Suppressor macrophage (primary cell): ENCODE measurements at places on chromosomes 4 and X.

DNA sequence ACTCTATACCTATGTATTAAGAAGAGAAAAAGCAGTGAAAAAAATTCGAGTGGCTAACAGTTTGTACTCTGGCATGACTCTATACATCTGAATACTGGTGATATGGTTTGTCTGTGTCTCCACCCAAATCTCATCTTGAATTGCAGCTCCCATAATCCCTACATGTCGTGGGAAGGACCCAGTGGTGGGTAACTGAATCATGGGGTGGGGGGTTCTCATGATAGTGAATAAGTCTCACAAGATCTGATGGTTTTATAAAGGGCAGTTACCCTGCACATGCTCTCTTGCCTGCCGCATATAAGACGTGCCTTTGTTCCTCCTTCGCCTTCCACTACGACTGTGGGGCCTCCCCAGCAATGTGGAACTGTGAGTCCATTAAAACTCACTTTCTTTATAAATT lies 70.4 kb downstream of the LRBA start:
- peak; percentile 41 for DNase-seq

DNA sequence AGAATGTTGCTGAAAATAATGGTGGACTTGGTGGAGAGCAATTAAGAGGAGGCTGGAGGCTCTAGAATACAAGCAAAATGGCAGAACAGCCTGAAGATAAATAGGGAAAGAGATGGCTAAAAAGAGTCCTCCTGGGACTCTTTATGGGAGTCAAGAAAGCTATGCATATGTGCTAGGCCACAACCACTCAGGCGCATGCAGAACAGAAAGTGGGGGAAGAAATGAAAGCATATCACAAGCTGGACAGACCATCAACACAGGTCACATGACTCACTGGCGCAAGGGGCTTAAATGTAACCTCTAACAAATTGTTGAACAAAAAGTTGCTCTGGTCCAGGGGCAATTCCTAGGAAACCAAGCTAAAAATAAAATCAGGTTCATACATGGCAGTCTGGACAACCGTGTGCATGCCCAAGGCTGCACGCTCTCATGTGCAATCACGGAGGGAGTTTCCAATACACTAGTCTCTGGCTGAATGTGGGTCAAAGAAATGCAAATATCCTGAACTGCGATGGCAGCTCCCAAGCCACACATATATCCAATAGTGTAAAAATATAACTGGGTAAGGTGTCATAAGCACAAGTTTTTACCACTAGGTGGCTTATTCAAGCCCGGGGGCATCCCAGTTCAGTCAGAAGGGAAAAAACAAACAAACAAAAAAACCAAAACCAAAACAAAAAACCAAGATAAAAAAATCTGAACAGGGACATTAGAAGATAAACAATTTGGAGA lies 45.4 kb downstream of the ZNF711 start:
- no peak for DNase-seq

DNA sequence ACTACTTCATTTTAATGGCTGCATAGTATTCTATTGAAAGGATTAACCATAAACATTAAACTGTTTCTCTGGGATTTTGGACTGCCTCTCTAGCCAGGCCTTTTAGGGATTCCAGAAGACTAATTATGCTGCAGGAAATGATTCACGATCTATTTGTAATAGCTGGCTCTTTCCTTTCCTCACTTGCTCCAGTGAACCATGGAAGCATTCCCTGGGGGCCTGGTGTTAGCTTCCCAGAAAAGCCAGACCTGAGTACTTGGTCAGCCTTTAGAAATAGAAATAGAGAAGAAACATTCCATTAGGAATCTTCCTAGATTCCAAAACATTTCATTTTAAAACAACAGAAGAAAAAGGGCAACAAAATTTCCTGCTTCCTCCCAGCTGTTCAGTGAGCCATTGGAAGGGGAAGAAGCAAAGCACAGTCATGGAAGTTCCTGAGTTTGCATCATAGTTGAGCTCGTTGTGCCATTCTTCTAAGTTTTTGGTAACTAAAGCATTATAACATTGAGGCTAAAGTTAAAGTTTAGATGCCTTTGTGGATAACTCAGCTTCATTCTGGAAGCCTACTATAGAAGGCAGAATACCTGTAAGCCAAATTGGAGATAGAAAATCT lies 83.5 kb downstream of the NPNT start:
- no peak for DNase-seq

- DNase-seq, result no peak
Measured at GRCh38 chrX:41589634-41590270, 99.0 kb upstream of the GPR34 start.

- no peak for DNase-seq
Measured at GRCh38 chrX:132877954-132878536, 80.4 kb downstream of the HS6ST2 start.

- DNase-seq, result no peak
Measured at GRCh38 chrX:30065226-30065625, 150.1 kb upstream of the MAGEB2 start.

GRCh38 chrX:27767387-27767786 lies 40.4 kb upstream of the MAGEB10 start:
- no peak for DNase-seq

GRCh38 chrX:39613482-39613995 lies 484.2 kb downstream of the BCOR start:
- peak; percentile 17 for DNase-seq

DNA sequence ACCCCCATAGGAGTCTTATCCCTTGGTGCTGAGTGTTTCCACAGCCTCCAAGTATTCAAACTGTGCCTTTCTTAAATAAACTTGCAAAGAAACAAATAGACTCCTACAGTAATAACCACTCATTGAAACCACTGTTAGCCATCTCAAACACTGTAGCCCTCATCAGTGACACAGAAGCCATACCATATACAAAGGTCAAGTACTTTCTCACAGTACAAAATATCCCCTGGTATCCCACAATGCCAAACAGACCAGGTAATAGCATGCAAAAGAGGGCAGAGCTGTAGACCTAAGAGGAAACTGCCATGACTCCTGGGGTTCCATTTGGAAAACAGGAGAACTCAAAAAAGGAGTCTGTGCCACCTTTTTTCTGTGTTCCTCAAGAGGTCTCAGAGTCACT lies 173.8 kb upstream of the PPP1R2C start:
- no peak for DNase-seq

DNA sequence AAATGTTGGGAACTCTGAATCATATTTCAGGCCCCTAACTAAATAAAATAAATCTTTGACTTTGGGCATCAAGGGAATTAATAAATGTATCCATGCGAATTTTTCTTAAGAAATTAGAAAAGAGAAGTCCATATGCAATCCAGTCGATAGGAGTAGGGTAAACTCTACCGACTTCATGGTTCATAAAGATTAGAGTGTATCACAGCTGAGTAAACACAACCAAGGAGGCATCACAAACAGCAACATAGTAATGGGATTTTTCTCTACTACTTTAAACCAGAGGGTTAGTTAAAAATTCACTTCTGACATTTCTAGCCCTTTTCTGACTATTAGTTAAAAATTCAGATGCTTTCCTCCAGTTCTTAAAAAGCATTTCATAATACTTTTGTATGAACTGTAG lies 19.9 kb downstream of the SEPTIN11 start:
- DNase-seq, result no peak

GRCh38 chr4:24968992-24969391 lies 56.1 kb upstream of the CCDC149 start:
- no peak for DNase-seq

GRCh38 chrX:70038951-70039350 lies 10.8 kb downstream of the AWAT2 start:
- no peak for DNase-seq

DNA sequence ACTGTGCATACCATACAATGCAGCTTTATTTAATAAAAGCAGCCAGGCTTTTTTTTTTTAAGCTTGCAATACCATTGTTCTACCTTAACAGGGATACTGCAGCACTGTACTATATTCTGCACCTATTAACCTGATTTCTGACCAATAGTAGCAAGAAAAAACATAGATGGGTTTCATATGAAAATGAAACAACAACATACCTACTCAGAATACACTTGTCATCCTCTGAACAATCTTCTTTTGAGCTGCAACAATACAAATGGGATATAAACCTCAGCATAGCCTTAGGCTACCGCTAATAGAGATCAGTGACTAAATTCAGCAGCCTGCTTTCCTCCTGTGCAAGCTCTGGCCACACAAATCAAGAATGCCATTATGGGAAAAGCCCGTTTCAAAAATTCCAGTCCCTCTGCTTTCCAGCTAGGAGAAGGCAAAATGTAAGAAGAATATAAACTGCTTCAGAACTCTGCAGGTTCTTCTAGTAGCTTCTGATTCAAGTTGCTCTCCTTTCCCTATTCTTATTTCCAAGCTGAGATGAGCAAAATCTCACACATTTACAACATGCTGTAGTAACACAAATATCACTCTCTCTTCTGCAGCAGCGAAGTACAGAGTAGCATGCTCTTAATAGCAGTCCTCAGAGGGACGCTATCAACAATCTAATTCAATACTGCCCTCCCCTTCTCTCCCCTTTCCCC lies 143.4 kb downstream of the KLHL13 start:
- DNase-seq, result no peak

GRCh38 chr4:169136330-169136729 lies 126.3 kb upstream of the CBR4 start:
- no peak for DNase-seq

DNA sequence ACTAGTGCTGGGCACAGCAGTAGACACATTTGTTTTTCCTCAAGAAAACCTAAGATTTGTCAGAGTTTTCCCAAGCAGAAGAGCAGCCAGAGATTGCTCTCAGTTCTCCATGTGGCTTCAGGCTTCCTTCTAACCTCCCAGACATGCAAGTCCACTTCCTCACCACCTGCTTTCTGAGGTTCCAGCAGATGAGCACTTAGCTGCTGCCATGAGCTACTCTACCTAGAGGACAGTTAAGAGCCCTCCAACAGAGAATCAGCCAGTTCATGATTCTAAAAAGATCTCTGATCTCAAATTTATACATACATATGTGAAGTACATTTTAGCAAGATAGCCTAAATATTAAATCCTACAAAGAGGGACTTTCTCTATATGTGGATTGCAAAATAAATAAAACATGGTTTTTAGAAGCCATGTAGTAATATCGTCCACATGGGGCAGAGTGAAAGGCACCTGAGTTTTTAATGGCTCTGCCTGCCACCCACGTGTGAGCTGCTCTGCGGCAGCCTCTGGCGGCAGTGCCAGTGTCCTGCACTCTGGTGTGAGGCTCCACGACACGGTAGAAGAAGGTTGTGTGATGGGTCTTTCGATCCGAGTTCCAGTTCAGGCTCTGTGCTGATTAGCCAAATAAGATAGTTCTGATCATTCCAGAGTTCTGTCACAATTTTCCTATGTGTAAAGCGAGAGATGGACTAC lies 10.3 kb downstream of the CYP4V2 start:
- peak; percentile 60 for DNase-seq

GRCh38 chr4:10656988-10657387 lies 27.6 kb downstream of the CLNK start:
- no peak for DNase-seq

GRCh38 chr4:3047464-3048286 lies 26.7 kb downstream of the HTT-AS start:
- DNase-seq, result peak; percentile 72

DNA sequence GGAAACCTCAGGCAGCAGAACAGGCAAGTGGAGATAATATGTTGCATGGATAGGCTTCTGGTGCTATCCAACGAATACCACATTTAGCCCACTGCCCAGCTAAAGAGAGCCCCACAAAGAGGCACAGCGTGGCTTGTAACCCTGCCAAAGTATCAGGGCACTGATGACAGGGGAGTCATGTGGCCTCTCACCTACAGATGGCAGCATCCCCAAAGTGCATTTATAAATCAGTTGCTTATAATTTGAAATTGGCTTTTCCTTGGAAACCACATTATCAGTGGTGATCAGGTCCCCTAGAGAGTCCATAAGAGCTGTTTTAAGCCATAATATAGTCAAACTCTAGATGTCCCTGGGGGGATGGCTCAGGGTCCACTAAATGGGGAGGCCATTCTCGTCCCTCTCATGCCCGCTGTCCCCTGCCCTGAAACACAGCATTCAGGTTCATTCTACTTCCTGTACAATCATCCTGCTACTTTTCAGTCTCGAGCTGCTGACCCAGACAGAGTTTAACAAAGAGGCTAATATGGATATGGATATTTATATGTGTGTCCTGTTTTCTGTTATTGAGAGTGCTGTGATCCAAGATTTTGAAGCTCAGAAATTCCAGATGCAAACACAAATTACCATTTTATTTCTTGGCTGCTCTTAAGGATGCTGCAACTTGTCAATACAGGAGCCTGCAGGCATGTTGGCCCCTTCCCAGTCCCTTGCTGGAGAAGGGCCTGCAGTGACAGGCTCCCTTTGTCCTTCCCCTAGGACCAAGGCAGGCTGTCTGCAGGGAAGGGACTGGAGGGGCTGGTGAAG lies 28.5 kb downstream of the SRPX start:
- DNase-seq, result peak; percentile 9

DNA sequence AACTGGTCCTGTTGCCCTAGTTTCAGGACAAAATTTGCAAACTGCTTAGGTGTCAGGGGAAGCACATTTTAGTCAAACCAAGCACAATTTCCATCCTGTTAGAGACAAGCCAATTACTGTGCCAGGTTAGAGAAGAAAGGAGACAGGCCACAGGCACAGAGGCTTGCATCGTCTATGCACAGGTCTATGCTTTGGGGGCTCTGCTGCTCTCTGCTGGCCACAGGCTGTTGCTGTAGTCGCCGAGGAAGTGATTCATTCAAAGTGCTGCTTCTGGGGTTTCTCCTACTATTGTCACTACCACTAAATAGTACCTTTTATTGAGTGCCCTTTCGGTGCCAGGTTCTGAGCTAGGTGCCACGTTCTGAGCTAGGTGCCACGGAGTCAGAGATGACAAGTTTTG lies 45.5 kb downstream of the VGLL1 start:
- peak; percentile 48 for DNase-seq

GRCh38 chr4:6456450-6456849 lies 16.0 kb downstream of the PPP2R2C start:
- no peak for DNase-seq

DNA sequence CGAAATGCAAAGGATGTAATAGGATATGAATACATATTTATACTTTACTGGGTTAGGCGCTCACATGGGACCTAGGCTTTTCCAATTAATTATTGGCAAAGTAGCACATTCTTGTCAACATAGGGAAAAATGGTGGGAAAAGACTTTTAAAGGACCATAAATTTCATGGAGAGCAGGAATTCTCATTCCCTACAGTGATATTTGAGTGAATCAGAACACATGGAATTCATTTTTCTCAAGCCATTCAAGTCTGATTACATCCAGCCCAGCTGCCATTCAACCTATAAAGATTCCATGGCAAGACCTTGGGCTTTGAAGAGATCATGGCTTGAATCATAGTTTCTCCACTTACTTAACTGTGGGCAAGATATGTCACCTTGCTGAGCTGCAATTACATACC lies 150.4 kb downstream of the SOWAHB start:
- no peak for DNase-seq

- DNase-seq, result no peak
Measured at GRCh38 chr4:38500433-38500832, 163.6 kb upstream of the KLF3 start.

DNA sequence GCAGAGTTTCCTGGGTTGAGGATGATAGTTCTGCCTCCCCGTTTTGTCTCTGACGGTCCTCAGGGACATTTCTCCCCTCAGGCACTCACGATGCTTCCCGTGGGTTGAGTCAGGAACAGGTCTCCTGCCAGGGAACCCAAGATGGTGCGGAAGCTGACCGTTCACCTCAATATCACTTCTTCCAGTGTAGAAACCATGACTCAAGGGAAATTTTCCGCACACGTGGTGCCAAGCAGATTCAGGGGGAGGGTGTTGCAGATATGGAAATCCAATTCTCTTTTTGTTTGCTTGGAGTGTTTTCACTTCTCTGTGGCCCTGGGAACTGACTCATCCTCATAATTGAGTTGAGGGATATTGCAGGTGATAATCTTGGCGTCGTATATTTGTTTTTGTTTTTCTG lies 46.7 kb downstream of the CXorf49B start:
- DNase-seq, result no peak

GRCh38 chr4:15738877-15739276 lies 36.0 kb downstream of the BST1 start:
- DNase-seq, result peak; percentile 20
